ENCODE measurements at places on chromosomes 7 and 10.

GRCh38 chr10:112984756-112985155 is 34.7 kb downstream of the TCF7L2 start:
- no peak for DNase-seq

DNA sequence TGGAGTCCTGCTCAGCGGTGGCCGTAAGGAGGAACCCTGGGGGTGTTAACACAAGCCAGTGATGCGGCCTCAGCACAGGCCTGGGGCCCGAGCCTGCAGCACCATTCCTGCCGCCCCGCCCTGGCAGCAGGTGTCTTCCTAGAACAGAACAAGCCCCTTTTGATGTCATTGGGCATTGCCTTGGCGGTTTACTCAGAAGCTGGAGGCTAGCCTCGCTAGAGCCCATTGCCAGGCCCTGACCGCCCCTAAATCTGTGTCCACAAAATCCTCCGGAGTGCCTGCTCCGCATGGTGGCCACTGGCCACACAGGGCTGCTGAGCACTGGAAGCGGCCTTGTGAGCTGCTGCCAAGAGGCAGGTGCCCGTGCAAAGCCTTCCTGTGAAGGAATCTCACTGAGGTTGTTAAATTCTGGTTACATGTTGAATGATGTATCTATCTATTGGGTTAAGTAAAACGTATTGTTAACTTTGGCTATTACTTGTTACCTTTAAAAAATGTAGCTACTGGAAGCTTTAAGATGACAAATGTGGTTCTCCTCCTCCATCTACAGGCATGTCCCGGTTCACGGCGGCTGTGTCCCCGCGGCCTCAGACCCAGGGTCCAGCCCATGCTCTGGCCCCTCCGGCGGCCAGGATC is 1.2 kb upstream of the INPP5A start:
- no peak for DNase-seq

DNA sequence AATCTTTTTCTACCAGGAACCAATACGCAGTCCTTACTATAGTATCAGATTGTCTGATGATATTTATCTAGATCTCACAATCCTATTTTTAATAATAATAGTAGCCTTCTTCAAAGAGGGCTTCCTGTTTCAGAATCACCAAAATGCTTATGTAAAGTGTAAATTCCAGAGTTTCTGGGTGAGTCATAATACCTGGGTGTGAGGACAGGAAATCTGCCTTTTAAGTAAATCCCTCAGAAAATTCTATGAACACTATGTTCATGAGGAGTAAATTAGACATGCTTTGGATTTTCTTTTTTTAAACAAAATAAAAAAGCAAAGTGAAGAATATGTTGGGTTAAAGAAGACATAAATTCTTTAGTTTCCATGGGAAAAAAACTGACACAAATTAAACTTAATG is 20.5 kb downstream of the DKK1 start:
- DNase-seq, result no peak

GRCh38 chr10:23656735-23657134 is 217.9 kb downstream of the OTUD1 start:
- DNase-seq, result no peak

DNA sequence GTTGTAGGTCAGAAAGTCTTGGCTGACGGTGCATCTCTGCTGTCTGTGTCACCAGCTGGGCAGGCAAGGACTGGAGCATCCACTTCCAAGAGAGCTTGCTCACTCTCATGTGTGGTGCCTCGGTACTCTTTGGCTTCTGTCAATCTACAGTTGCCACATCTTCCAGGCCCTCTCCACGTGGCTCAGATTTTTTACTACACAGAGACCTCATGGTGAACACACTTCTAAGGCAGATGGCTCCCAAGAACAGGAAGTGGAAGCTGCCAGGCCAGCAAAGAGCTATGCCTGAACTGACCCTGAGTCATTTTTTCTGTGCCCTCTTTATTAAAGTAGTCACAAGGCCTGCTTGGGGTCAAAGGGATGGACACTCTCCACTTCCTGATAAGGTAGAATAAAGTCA is 351.5 kb upstream of the AUTS2 start:
- DNase-seq, result no peak

DNA sequence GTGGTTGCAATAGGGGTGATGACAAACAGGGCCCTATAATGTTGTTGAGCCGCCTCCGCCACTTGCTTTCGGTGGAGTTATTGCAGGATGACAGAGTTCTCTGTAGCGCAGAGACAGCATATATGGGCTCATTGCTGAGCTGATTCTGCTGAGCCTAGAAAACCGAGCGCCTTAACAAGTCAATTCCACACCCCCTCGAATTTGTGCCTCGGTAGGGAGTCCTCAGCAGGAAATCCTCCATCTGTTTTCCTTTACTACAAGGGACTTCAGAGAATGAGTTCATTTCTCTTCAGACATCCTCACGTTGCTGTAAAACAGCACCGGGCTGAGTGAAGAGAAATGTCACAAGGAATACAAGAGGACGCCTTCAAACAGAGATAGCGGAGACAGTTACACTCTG is 90.7 kb upstream of the KIAA1217 start:
- DNase-seq, result no peak

- DNase-seq, result no peak
Measured at GRCh38 chr7:51543801-51544553, 227.4 kb upstream of the COBL start.

- no peak for DNase-seq
Measured at GRCh38 chr10:69359594-69359993, 57.1 kb downstream of the TACR2 start.

DNA sequence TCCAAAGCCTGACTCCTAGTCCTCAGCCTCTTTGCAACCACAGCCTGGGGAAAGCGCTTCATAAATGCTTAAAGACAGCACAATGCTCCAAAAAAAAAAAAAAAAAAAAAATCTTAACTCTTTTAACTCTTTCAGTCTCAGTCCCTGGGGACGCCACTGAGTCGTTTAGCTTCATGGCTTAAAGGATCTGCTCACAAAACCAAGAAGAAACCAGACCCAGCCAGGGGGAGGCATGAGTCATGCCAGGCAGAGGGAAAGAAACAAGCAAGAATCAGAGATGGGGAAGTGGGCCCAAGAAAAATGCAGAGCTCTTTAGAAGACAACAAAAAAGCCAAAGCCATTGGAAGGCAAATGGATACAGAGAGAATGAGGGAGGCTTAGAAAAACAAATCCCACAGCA is 32.5 kb upstream of the DOCK1 start:
- DNase-seq, result no peak

DNA sequence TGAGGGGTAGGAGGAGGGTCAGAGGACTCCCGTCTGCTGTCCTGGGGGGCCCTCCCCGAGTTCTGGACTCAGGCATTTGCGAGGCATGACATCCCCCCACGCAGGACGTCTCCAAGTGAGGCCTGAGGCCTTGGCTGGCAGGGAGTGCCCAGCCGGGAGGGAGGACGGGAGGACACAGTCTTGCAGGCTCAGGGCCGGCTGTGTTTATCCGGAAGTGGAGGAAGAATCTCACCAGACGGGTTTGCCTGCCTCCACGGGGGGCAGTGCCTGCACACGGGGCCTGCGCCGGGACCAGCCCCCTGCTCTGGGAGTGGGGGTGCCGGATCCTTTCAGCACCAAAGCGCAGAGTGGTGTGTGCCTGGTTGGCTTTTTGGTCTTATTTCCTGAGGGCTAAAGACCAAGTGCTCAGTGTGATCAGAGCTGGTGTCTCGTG is 10.9 kb downstream of the PWWP2B start:
- no peak for DNase-seq

GRCh38 chr10:45058580-45058979 is 57.9 kb downstream of the ZNF22 start:
- DNase-seq, result no peak

DNA sequence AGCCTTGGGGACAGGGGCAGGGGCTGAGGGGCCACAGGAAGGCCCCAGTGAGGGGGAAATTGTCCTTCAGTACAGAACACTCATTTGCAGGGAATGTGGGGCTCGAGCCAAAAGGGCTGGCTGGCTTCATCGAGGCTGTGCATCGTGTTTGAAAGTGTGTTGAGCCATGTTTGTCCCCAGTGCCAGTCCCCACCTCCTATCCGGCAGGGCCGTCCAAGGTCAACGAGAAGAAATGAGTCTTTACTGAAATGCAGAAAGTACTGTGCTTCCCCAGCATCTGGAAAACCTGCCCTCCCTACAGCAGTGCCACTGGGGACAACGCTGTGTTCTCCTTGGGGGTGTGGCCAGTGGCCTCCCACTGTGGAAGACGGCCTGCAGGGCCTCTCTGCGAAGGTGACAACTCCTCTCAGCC is 214.1 kb downstream of the KLF6 start:
- no peak for DNase-seq

- DNase-seq, result no peak
Measured at GRCh38 chr7:3950249-3950648, 649.2 kb downstream of the SDK1 start.
